ENCODE measurements at places on chromosomes 5 and 9. TPM values are rescaled to one million over a fixed set of nuclear protein-coding genes. Genes with fewer than 3 reads are reported as not detected.

DNA sequence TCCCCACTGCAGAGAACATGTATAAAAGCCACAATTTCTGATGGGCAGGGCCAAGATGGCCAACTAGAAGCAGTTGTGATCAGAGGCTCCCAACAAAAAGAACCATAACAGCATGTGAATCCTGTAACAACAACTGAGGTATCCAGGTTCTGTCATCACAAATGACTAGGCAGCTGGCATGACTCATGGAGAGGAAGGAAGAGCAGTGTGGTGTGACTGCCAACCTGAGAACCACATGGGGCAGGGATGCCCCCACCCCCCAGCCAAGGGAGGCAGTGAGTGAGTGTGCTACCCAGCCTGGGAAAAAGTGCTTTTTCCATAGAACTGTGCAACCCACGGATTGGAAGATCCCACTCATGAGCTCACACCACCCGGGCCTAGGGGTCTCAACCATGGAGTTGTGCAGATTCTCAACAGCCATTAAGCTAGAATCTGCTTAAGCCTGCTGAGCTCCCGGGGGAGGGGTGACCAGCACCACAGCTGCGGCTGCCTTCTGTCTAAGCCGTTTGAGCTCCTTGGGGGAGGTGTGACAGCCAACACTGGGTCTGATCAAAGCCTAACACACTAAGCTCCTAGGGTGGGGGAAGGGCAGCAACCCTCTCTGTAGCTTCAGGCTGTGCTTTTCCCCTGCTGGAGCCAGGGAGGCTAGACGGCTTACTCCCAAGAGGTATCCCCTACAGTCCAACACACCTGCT lies 80.1 kb upstream of the DMAC1 start:
- no peak for DNase-seq

Gene TMEM232
- polyA plus RNA-seq: 0.63 TPM

Gene CKMT2
- polyA plus RNA-seq: 1,778 TPM

Gene EDIL3
- polyA plus RNA-seq: 5.4 TPM

Gene RPL12
- 1,268 TPM for polyA plus RNA-seq

Gene FAM53C
- 16.9 TPM for polyA plus RNA-seq
